ENCODE measurements at places on chromosomes 5 and 9.

DNA sequence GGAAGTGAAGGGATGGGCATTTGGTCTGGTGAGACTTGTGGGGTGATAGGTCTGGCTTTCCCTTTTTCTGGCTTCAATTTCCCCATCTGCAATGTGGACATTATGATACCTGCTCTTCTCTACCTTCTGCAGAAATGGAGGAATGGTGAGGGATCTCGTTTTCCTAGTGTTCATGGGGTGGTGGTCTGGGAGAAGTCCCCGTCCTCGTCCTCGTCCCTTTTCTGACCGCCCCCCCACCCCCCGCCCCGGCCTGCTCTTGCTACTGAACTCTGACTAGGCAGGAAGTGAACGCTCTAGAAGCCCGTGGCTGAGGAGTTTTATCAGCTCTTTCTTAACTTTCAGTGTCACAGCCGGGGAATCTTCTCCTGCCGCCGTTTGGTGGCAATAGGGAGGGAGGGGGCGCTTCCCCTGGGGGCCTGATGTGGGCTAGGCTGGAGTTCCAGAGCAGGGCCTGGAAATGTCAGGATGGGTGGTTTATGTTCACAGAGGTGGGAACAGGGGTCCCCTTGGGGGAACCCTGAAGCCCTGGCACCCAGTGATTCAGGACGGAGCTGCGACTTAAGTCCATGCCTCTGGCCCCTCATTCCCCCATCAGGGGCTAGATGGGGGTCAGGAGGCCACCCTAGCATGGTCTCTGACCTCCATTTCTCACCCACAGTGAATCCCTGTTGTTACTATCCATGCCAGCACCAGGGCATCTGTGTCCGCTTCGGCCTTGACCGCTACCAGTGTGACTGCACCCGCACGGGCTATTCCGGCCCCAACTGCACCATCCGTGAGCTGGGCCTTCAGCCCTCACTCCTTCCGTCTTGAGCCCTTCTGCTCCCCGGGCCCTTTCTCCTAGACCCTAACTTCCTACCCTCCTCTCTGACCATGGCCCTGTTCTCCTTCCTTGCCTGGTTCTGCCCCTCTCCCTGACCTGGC is 6.7 kb downstream of the PTGS1 start:
- DNase-seq = no peak

DNA sequence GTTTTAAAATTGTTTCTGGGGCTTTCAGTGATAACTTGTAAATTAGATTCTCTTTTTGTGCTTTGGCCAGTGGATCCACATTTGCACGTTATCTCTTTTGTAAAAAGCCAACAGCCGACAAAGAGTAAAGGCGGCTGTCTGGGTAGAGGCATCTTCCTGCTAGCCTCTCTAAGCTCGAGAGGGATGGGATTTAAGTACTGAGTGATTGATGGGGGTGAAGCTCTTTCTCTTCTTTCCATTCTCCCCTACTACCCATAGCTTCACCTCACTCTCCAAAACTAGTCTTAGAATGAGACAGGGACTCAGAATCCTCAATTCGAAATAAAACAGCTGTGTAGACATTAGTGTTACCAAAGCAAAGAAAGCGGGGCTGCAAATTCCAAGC is 3.4 kb downstream of the PBX3 start:
- peak; percentile 19 for DNase-seq

GRCh38 chr9:132923346-132923902 is 21.0 kb downstream of the TSC1 start:
- DNase-seq = no peak

GRCh38 chr5:89769975-89770374 is 639.6 kb downstream of the CETN3 start:
- DNase-seq = no peak

DNA sequence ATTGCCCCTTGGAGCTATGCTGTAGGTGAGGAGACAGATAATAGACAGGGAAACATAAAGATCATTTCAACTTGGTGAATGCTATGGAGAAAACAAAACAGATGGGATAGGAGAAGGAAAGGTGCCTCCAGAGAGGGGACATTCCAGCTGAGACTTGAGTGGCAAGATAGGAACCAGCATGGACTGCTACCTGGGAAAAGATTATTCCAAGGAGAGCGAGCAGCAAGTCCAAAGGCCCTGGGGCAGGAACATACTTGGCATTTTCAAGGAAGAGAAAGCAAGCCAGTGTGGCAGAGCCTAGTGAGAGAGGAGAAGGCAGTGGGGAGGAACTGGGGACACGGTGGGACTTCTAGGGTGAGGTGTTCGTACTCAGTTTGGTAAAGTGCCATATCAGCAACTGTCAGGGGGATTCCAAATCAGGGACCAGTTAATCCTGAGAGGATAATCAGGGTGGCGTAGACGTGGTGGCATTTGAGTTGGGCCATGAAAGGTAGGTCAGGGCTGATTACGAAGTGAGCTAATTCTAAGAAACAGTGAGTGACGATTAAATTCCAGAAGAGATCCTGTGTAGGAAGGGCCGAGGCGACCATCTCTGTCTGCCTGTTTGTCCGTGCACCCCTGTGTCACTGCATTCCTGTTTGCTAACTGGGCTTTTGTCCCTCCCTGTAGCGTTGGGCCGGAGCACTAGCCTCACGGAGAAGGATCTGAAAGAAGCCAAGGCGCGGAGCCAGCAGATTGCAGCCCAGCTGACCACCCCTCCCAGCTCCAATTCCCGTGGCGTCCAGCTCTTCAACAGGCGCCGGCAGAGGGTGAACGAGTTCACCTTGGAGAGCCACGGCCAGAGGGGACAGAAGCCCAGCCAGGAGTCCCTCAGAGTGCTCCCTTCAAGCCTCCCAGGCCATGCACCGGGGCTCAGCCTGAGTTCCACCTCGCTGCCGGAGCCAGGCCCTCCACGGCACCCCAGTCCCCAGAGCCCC is 7.1 kb downstream of the SYNPO start:
- DNase-seq = no peak

DNA sequence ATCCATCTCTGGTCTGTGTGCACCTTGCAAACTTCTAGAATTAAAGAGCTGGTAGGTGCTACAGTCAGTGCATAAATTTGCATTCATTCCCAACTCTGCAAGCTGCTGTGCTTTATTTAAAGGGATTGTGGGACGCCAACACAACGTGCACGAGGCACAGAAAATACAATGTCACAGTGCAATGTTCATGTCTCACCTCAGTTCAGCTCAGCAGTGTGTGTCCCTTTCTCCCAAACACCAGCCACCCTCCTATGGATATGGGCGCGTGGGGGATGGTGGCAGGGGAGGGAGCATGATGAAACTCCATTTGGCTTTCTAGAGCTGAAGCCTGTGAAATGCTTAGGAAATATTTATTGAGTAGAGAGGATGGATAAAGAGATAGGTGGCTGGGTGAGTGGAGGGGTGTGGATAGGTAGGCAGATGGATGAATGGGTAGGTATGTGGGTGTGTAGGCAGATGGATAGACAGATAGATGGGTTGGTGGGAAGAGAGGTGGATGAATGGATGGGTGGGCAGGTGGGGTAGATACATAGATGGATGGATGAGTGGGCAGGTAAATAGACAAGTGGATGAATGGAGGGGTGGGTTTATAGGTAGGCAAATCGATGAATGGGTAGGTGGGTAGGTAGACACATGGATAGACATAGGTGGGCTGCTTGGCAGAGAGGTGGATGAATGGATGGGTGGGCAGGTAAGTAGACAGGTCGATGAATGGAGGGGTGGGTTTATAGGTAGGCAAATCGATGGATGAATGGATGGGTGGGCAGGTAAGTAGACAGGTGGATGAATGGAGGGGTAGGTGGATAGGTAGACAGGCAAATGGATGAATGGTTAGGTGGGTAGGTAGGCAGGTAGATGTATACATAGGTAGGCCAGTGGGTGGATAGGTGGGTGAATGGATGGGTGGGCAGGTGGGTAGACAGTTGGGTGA is 92.7 kb upstream of the FCN2 start:
- no peak for DNase-seq

DNA sequence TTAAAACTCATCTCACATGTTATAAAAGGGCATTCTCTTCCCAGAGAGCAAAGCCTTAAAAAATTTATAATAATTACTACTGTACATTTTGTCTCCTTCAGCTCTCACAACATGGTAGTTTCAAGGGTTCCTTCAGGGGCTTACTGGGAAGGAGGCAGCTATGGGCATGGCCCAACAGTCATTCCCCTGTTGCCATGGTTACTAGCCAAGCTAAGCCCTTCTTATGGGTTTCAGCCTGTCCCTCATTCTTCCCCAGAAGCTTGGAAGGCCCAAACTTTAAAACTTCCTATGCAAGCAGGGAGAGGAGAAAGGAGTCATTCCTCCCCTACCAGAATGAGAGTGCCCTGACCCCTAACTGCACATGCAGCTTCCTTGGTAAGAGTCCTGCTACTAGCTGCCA is 82.2 kb upstream of the CNTLN start:
- DNase-seq = no peak

DNA sequence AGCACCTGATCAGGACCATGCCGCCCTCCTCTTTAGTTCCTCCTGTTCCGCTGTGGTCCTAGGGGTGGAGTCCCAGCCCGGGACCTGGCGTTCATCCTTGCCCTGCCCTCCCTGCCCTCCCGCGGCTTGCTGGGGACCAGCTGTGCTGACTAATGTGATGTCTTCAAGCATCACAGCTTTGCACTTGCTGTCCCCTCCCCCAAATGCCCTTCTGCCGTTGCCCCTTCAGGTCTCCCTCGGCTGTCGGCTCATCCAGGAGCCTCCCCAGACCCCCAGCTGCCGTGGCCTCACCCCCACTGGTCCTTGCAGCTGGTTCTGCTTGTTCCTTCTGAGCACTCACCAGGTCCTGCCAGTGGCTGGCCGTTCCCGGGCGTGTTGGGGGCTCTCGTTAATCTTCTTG is 19.9 kb downstream of the RXRA start:
- DNase-seq = no peak

- DNase-seq = no peak
Measured at GRCh38 chr9:98549401-98549800, 159.3 kb downstream of the GABBR2 start.

All from BE2C (cell line).